ENCODE measurements at places on chromosomes 1 and 21. TPM values are rescaled to one million over a fixed set of nuclear protein-coding genes. Genes with fewer than 3 reads are reported as not detected.

- DNase-seq: no peak
Observed at GRCh38 chr1:63264161-63264560, 58.2 kb upstream of the FOXD3 start.

DNA sequence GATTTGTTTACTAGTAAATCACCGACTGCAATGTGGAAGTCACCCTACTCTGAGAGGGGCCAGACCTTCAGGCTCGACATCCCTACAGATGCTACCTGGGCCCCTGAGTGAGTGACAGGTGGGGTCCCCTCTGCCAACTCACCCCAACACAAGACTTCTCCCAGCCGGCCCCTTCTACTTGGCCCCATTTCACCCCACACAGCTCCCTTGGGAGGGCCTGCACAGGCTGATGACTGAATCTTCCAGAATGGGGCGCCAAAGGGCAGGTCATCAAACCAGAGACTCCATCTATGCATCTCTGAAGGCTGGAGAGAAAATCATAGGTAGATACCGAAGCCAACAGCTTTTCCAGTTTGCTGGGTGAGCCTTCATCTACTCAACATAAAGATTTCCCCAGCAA is 9.4 kb upstream of the S100A8 start:
- DNase-seq: no peak

DNA sequence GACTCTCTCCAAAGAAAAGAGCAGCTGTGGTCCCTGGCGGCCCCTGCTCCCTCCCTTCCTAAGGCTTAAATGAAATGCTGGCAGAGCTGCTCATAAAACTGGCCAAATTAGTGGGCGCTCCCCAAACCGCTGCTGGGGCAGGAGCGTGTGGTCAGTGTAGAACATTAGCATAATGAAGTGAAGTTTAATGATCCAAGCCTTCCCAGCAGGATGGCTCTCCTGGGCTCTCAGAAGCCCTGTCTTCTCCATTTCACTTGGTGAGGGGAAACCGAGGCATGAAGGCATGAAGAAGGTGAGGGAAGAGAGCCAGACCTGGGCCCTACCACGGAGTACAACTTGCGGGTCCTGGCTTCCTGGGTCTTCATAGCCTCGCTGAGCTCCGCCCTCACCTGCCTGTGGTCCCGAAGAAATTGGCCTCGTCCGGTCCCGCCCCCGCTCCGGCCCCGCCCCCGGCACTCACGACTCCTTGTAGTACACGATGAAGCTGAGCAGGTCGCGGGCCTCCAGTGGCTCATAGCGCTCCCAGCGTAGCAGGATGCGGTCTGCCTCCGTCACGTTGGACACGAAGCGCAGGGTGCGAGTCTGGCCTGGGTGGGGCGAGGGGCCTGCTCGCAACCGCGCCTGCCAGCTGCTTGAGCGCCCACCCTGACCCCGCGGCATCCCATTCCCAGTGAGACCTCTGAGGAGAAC is 10.3 kb downstream of the INSRR start:
- peak; percentile 86 for DNase-seq

- DNase-seq: no peak
Observed at GRCh38 chr1:161226759-161227158, 899 bp downstream of the TOMM40L start.

DNA sequence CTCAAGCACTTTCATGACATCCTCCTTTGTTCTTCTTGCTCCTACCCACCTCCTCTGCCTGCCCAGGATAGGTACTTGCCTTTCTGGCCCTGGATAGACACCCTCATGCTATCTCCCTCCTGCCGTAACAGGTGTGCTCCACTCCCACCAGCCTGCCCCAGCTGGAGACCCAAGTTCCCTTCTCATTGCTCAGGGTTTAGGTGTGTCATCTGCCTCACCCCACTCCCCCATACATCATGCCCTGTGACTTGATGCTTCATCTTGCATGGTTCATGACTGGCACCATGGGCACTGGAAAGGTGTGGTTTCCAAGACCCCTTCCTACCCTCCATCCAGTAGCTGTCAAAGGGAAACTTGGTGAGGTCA is 5.9 kb downstream of the RHEX start:
- no peak for DNase-seq

GRCh38 chr1:149914545-149914944 is 3.1 kb downstream of the SV2A start:
- DNase-seq: no peak

DNA sequence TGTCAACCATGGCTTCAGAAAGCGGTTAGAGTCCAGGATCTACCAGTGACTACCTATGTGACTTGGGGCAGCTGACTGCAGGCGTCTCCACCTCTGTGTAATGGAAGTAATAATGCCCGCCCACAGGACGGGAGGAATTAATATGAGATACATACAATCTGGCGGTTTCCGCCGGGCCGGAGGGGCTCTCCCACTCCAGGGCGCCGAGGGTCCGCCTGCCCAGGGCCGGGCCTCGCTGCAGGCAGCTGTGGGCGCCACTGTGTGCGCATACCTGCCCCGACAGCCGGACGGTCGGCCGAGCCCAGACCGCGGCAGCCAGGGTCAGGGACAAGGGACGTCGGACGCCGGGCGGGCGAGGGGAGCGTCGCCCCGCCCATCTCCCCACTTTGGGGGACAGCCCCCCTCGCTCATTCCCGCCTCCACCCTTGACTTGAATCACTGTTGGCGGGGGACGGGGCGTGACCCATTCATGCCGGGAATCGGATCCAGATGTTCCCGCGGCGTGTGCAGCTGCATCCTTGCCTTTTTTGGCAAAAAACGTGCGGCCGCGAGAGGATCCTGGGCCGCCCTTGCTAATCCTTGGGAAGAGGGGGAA is 6.0 kb upstream of the SF3A3 start:
- peak; percentile 87 for DNase-seq

The PLA2G2D gene
- total RNA-seq: 0.92 TPM

The FYB2 gene
- not detected for total RNA-seq

The LCE1B gene
- not detected for total RNA-seq

The TFF2 gene
- not detected for total RNA-seq

The RGS16 gene
- total RNA-seq: 4.6 TPM

The RNU1-3 gene
- total RNA-seq: 6,234 TPM

Data from spleen (tissue), 13 donors.